Dorsolateral prefrontal cortex (tissue), 122 donors: ENCODE measurements at places on chromosomes 13 and 19.

DNA sequence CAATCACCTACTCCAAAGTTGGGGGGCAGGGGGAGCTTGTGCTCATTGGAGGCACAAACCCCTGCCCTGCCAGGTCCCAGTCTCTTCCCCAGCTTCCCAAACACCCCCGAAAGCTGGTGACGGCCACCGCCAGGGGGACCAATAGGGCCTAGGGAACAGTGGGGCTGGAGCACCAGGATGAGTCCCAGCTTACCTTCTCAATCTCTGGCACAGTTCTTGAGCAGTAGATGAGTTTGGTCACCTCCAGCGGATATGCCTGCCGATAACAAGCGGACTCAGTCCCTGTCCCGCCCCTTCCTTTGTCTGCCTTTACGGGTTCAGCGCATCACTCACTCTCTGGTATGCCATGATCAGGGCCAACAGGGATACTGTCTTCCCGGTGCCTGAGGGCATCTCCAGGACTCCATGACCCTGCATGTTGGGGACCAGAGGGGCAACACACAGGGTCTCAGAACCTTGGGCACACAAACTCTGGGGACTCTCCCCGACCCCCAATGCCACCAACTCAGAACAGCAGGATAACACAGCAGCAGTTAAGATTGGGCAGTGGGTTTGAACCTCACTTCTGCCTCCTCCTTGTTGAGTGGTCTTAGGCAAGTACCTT is 1.5 kb downstream of the ERCC2 start:
- DNase-seq = no peak

- DNase-seq = no peak
Measured at GRCh38 chr19:32580353-32580900, 563 bp upstream of the PDCD5 start.

DNA sequence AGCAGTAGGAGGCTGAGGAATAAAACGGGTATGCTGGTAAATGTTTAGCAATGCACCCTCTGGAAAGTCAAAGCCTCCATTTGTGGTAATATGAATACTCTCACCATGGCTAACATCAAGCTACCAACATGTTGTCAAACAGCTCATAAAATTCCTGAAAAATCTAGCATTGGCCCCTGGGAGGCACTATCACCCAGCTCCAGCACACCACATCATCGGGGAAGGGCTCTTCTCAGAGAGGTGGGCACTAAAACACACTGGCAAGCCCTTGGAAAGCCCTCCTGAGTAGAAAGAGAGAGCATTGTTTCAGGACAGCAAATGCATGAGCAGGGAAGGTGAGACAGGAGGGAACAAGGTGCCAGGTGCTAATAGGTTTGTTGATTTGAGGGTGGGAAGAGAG is 53.9 kb upstream of the FLT1 start:
- DNase-seq = no peak

GRCh38 chr13:33743438-33744368 is 74.2 kb upstream of the RFC3 start:
- no peak for DNase-seq

DNA sequence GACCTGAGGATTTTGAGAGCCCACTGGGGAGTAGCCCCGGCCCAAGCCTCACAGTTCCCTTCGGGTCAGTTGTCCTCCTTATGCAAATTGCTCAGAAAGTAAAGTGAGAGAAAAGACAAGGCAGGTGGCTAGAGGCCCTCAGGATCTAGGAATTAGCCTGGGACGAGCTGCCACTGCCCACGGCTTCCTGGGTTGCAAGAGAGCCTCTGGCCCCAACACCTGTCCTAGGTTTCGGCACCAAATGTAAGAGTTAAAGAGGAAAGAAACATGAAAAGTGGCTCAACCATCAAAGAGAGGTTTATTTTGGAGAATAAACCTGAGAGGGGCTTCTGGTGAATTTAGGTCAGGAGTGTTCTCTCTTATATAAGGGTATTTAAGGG is 25.6 kb downstream of the TMEM255B start:
- no peak for DNase-seq

DNA sequence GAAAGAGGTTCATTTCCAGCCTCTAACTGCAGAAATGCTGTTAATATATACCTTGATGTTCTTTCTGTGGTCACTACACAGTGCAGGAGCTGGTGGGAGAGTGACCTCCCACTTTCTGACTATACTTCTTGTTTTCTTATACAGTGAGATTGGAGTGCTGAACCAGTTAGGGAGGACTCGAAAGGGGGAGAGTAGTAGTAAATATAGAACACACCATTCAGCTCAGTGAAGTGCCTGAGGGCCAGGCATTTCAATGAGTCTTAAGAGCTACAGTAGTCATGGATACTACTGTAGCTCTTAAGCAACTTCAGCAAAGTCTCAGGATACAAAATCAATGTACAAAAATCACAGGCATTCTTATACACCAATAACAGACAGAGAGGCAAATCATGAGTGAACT is 372.9 kb downstream of the MTUS2 start:
- no peak for DNase-seq

DNA sequence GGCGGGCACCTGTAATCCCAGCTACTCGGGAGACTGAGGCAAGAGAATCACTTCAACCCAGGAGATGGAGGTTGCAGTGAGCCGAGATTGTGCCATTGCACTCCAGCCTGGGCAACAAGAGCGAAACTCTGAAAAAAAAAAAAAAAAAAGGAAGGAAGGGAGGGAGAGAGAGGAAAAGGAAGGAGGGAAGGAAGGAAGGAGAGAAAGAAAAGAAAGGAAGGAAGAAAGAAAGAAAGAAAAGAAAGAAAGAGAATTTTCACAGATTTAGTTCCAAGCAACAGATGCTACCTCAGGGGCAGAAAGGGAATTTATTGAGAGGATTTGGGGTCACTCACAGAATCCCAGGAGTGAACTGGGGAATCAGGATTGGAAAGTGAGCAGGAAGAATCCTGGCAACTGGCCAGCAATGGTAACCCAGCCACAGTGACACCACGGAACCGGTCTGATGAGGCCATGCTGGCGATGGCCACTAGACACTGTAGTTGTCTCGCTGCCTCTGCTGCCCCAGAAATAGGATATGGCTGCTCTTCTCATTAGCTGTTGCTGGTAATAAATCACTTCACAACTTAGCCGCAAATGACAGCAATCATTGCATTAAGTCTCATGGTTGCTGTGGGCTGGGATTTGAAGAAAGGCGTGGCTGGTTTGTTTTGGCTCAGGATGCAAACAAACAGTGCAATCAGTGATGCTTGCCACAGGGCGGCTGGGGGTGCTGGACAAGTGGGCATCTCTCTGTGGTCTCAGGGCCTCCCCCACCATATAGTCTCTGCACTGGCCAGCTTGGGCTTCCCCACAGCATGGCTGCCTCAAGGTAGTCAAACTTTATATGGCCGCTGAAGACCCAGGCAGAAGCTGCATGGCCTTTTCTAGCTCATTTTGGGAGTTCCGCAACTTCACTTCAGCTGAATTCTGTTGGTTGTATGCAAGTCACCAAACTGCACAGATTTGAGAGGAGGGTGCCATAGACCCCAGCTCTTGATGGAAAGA is 5.2 kb upstream of the BCAM start:
- DNase-seq = no peak

GRCh38 chr19:23439623-23440022 is 44.4 kb upstream of the ZNF91 start:
- DNase-seq = no peak

DNA sequence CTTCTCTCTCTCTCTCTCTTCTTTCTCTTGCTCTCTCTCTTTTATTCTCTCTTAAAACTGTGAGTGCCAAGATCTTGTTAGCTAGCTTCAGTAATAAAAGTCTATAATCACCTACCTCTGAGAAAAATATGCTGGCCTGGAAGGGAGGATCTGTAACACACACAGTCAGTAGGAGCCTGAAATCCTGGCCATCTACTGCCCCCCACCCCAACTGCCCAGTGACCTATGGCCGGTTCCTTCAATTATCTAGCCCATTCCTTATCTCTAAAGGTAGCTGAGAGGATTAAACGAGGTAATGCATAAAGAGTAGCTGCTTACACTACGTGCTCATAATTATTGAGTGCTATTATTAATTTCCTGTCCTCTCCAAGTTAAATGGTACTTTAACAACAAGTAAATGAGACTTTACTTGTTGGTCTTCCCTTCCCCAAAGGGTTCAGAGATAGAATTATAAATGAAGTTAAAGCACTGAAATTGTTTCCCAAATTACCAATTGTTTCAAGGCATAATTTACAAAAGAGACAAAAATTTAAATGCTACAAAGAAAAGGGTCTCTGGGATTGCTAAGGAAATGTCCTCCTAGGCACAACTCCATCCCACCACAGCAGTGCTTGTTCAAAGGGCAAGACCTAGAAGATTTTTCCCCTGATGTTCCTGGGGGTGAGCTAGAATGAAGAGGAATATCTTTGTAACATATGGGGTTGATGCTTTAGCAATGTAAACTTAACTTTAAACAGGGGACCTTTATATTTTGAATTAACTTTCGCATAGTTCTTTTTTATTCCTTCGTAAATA is 1.8 kb downstream of the LCP1 start:
- DNase-seq = no peak

- no peak for DNase-seq
Measured at GRCh38 chr13:111219950-111220349, 100.5 kb upstream of the TEX29 start.

DNA sequence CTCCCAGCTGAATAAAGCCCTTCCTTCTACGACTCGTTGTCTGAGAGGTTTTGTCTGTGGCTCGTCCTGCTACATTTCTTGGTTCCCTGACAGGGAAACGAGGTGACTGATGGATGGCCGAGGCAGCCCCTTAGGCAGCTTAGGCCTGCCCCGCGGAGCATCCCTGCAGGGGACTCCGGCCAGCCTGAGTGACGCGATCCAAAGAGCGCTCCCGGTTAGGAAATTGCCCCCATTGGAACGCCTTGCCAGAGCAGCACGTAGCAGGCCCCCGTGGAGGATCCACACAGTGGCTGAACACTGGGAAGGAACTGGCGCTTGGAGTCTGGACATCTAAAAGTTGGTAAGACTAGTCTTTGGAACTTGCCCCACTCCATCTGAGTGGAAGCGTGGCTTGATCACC is 296.8 kb upstream of the SGCG start:
- no peak for DNase-seq

DNA sequence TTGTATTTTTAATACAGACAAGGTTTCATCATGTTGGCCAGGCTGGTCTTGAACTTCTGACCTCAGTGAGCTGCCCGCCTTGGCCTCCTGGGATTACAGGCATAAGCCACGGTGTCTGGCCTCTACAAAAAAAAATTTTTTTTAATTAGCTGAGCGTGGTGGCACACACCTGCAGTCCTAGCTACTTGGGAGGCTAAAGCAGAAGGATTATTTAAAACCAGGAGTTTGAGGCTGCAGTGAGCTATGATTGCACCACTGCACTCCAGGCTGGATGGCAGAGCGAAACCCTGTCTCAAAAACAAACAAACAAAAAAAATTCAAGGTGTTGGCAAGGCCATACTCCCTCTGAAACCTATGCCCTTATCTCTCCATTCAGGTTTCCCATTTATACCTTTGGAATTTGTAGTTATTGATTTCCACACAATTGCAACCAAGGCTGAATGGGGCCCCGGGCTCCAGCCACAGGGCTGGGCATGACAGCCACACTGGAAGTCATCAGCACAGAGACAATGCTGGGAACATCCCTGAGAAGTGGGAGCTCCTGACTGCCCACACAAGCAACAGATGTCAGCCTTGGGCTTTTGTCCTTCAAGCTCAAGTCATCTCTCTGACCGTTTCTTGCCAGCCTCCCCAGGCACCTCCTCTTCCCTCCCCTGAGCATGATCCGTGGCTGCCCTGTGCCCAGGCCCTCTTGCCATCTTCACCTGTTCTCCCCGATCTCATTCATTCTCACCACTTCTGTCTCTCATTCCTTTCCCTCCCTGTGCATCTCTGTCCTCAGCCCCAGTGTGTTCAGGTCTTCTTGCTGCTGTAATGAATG is 27.2 kb upstream of the CALM3 start:
- no peak for DNase-seq
